Left ventricle myocardium superior (tissue), 1 donor: ENCODE measurements at places on chromosomes 2 and 18. TPM values are rescaled to one million over a fixed set of nuclear protein-coding genes. Genes with fewer than 3 reads are reported as not detected.

GRCh38 chr2:212863185-212863588 lies 288.2 kb downstream of the IKZF2 start:
- DNase-seq, result no peak

DNA sequence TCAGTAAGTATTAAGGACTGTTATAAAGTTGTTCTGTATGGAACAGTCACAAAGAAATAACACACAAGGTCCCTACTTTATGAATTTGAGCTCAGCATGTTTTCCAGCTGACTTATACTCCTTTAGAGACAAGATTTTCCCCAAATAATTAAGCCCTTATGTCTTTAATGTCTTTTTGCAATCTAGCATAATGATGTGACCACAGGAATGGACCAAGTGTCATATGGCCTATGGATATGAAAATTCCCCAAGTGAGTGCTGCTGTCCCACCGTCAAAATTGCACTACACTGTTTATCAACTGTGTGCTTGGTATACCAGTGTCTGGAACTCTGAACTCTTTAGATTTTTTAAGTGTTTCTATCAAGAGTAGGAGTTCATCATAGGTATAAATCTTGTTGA lies 369.6 kb downstream of the PID1 start:
- DNase-seq, result no peak

SPATA3 gene
- total RNA-seq, result not detected

- DNase-seq, result no peak
Observed at GRCh38 chr2:120855855-120856405, 120.3 kb downstream of the GLI2 start.

- peak; percentile 79 for DNase-seq
Observed at GRCh38 chr18:46418663-46419260, 238.3 kb downstream of the LOXHD1 start.

CHST9 gene
- 7.0 TPM for total RNA-seq

BMP10 gene
- total RNA-seq, result 0.25 TPM

- DNase-seq, result no peak
Observed at GRCh38 chr18:48317781-48318381, 91.3 kb downstream of the ZBTB7C start.

GRCh38 chr2:237721458-237721857 lies 77.1 kb upstream of the RBM44 start:
- no peak for DNase-seq
